Endothelial cell (in vitro differentiated cells): ENCODE measurements at places on chromosomes 5 and 9. TPM values are rescaled to one million over a fixed set of nuclear protein-coding genes. Genes with fewer than 3 reads are reported as not detected.

Gene SPINK6
- not detected for total RNA-seq

Gene SPATA31E1
- 0.05 TPM for total RNA-seq

Gene CD14
- not detected for total RNA-seq

Gene BTNL3
- 0.36 TPM for total RNA-seq

Gene CLTB
- 35.2 TPM for total RNA-seq

Gene TMEM215
- total RNA-seq = 0.18 TPM

Gene NR2F1-AS1
- total RNA-seq = 6.4 TPM

Gene MBLAC2
- 3.8 TPM for total RNA-seq

Gene LVRN
- 1.3 TPM for total RNA-seq

Gene YTHDC2
- total RNA-seq = 28.6 TPM

Gene NEUROG1
- not detected for total RNA-seq

Gene MAML1
- 30.0 TPM for total RNA-seq

Gene NMUR2
- total RNA-seq = not detected

Gene TNFSF8
- total RNA-seq = not detected

Gene HAPLN1
- total RNA-seq = 42.1 TPM

Gene RNF208
- total RNA-seq = 1.1 TPM

Gene PJA2
- total RNA-seq = 78.2 TPM

Gene ANKRD31
- total RNA-seq = 0.05 TPM

Gene CSF1R
- total RNA-seq = 2.7 TPM

Gene SPACA9
- 2.7 TPM for total RNA-seq

Gene CSNK1G3
- total RNA-seq = 55.6 TPM

Gene HACD4
- total RNA-seq = 5.7 TPM

Gene PROB1
- total RNA-seq = 7.3 TPM

Gene FGD3
- total RNA-seq = 1.1 TPM

Gene CNTLN
- 7.4 TPM for total RNA-seq
